Stimulated activated CD4-positive, alpha-beta T cell treated with anti-CD3 and anti-CD28 coated beads, TNF-alpha, amount 100 ng/mL, for 24 hours (primary cell): ENCODE measurements at places on chromosomes 2 and 18.

DNA sequence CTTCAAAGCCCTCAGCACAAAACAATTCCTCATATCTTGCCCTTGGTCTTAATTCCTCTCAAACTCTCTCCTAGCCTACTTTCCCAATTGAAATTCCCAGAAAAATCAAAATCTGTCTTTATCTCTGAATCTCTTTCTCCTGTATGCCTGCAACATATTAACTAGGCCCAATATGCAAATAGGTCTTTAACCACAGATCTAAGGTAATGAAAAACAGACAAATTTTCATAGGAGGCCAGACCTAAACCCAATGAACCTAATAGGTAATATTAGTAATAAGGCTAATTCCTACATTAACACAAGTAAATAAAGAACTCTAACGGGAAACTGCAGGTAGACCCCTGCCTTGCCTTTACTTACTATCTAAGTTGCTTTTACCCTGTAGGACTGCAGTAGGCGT is 41.4 kb downstream of the WDR33 start:
- no peak for DNase-seq

DNA sequence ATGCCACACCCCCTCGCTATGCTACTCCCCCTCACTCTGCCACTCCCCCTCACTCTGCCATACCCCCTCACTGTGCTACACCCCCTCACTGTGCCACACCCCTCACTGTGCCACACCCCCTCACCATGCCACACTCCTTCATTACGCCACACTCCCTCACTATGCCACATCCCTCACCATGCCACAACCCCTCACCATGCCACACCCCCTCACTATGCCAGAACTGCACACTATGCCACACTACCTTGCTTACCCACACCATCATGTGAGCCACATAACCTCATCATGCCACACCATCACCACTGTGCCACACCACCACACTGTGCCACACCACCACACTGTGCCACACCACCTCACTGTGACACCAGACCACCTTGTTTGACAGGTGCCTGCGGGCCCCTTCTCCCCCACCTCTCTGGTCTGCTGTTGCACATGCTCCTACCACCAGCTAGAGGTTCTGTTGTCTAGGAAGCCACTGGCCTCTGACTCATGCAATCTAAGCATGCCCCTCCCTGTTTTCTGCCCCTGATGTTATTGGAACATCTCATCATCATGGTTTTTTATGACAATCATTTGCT is 22.0 kb downstream of the MARCHF4 start:
- no peak for DNase-seq

- DNase-seq = no peak
Measured at GRCh38 chr2:177261116-177262060, 3.1 kb downstream of the NFE2L2 start.

DNA sequence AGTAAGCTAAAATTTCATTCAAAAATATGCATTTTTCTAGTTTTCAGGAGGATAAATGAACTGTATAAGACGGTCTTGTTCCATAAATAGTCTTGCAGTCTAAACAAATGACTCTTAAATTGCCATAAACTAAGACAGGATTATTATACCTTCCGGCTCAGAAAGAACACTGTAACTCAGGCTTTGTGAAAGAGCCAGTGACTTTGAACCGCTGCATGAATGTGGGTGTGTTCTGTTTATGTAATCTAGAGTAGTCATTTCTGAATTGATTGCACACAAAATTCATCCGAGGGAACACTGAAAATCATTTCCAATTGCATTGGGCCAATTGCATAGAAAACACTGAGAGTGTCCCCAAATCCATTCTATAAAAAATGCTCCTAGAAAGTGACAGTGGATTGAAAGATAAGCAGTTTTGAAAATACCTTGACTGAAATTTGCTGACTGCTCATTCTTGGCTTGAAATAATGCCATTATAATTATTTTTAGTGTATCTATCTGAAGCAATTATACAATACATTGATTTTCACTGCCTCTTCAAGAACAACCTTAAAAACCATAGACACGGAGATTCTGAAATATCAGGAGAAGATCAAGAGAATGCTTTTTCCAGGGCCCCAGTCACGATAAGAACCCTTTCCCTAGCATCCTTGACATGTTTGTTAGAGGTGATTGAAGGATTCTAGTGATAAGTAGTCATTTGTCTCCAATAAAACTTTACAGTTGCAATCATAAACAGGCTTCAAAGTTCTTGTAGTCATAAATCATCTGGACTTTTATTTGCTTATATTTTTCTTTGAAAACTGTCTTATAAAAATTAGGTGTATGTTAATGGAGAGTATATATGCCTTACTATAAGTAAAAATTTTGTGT is 55.4 kb downstream of the CNTNAP5 start:
- DNase-seq = no peak
